Spinal cord (tissue), 10 donors: ENCODE measurements at places on chromosomes 5 and 9.

DNA sequence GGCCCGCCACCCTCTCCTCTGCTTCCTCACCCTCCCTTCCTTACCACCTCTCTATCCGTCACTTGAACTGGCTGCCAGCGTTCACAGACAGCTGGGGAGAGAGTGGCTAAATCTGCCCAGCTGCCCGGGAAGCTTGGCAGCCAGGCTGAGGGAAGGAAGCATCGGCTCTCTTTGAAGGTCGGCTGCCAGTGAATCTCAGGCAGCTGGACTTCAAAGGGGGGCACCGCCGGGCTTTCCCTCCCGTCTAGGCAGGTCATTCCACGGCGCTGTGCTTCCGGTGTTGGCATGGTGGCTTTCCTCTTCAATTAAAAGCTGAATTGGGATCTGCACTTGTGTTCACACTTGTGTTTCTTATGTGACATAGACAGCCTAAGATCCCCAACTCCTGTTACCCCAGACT, 174.0 kb downstream of the GDNF start:
- peak; percentile 54 for DNase-seq

DNA sequence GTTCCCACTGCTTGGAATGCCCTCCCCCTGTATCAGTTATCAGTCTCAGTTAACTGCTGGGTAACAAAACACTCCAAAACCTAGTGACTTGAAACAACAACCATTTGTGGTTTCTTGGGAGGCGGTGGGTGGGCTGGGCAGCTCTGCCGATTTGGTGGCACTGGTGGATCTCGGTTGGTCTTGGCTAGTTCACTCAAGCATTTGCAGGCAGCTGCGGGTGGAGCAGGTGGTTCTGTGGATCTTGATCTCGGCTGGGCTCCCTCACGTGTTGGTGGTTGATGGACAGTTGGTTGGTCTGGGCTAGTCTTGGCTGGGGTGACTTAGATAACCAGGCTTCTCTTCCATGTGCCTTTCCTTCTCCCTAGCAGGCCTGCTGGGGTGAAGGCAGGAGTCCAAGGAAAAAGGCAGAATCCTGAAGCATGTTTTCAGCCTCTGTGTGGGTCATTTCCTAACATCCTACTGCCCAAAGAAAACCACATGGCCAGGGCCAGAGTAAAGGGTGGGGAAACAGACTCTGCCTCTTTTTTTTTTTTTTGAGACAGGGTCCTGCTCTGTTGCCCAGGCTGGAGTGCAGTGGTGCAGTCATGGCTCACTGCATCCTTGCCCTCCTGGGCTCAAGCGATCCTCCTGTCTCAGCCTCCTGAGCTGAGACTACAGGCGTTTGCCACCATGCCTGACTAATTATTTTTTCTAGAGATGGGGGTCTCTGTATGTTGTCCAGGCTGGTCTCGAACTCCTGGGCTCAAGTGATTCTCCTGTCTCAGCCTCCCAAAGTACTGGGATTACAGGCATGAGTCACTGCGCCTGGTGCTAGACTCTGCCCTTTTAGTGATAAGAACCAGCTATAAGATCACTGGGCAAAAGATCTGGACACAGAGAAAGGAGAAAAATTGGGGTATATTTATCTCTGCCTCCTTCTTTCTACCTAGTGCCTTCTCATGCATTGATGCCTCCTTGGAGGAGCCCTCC, 183.7 kb downstream of the RGS3 start:
- no peak for DNase-seq

- DNase-seq = no peak
Observed at GRCh38 chr5:134462047-134462575, 50.4 kb upstream of the CDKN2AIPNL start.

- no peak for DNase-seq
Observed at GRCh38 chr5:170638454-170639220, 134.8 kb downstream of the KCNIP1 start.

DNA sequence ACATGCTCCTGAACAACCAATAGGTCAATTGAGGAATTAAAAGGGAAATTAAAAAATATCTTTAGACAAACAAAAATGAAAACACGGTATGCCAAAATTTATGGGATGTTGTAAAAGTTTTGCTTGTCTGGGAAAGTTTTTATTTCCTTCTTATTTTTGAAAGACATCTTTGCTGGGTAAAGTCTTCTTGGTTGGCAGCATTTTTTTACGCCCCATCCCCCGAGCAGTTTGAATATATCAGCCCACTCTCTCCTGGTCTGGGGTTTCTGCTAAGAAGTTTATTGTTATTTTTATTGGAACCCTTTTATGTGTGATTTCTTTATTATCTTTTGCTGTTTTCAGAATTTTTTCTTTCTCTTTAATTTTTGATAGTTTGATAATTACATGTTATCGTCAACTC, 16.3 kb downstream of the XRCC4 start:
- DNase-seq = no peak
